CD4-positive, alpha-beta T cell treated with Interleukin-1 beta for 1 hour (primary cell): ENCODE measurements at places on chromosomes 13 and 19.

DNA sequence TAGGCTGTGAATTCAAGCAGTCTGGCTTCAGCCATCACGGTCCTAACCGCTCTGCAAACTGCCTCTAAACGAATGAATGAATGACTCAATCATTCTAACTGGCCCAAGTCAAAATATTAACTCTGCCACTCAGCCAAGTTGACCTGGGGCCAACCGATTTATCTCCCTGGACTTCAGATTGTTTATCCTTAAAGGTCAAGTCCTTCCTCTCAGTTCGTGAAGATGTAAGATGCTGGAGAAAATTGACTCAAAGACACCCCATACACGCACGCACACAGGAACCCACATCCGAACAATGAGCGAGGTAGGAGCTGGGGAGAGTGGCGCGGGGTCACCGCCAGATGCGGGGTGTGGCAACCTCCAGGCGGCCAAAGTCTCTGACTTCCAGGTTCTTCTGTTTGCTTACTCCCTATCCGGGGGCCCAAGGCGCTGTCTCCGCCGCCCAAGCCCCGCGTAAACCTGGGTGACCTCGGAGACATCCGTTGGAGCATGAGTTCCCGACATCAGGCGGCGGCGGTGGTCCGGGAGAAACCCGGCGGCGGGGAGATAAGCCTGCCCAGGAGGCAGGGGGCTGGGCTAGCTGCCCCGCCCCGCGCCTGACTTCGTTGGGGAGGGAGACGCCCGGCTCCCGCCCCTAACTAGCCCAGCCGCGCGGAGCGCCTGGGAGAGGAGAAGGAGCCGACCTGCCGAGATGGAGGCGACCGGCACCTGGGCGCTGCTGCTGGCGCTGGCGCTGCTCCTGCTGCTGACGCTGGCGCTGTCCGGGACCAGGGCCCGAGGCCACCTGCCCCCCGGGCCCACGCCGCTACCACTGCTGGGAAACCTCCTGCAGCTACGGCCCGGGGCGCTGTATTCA, at the start of gene CYP2S1:
CYP2S1 (plus strand) TSS at position 646 of the 856 bp plus-strand sequence; CDS start at position 692, 46 bp downstream.
- DNase-seq, result no peak

DNA sequence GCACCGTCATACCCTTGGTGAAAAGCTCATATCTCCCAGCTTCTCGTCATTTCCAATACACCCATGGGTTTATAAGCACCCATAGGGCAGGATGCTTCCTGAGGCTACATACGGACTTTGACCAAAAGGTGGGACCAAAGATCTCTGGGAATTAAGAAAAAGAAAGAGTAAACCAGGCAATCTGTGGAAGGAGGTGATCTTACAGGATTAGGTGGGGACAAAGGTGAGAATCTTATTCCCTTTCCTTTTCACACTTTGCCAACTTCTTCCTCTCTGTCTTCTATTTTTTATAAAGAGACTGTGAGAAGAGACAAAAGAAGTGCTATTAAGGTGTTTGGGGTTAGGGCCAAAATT, 172.0 kb downstream of the DLEU7 start:
- no peak for DNase-seq

GRCh38 chr19:43774103-43774939, 6.5 kb downstream of the KCNN4 start:
- DNase-seq, result no peak

DNA sequence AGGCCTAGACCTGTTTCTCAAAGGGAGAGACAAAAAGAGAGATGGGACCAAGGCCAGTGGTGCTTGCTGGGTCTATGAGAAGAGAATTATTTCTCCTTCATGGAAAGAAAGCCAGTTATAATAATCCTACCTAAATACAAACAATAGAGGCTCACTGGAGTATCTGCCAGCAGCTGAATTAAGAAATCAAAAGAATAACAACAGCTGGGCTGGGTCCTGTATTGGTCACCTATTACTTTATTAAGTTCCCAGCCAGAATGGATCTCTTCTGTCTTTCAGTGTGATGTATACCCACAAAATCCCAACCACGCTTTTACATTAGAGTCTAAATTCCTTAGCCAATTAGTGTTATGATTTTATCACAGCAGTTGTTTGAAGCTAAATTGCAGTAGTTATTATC, 297.8 kb upstream of the DACH1 start:
- no peak for DNase-seq

DNA sequence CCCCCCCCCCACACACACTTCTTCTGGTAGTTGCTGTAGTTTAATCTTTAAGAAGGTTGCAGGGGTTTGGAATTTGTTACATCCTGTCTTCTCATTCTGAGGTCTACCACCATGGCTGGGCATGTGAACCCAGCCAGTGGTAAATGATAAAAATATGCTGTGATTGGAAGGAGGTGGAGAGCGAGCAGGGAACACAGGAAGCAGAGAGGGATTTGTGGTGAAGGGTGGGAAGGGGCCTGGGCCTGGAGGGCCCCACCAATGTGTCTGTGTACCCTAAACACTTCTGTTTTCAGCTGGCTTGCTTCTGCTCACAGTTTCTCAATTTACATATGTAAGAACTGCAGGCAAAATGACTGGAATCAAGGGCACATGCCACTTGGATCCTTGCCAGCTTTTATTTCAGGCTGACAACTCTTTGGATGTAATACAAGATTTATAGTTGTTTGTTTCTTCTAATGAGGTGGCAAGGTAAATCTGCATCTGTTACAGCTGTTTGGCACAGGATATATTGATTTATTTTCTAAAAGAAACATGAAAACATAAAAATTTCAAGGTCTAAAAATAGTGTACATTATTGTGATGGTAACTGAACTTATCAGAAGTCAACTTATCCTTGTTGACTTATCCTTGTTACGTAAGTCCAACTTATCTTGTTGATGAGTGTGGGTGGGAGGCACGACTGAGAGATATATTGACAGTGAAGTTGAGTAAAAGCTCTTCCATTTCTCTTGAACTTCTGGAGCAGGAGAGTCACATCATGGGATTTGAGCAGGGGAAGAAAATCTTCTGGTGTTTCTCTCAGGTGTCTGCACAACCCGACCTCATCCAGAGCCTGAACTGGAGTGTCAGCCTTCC, 313.2 kb downstream of the SHISA2 start:
- no peak for DNase-seq

DNA sequence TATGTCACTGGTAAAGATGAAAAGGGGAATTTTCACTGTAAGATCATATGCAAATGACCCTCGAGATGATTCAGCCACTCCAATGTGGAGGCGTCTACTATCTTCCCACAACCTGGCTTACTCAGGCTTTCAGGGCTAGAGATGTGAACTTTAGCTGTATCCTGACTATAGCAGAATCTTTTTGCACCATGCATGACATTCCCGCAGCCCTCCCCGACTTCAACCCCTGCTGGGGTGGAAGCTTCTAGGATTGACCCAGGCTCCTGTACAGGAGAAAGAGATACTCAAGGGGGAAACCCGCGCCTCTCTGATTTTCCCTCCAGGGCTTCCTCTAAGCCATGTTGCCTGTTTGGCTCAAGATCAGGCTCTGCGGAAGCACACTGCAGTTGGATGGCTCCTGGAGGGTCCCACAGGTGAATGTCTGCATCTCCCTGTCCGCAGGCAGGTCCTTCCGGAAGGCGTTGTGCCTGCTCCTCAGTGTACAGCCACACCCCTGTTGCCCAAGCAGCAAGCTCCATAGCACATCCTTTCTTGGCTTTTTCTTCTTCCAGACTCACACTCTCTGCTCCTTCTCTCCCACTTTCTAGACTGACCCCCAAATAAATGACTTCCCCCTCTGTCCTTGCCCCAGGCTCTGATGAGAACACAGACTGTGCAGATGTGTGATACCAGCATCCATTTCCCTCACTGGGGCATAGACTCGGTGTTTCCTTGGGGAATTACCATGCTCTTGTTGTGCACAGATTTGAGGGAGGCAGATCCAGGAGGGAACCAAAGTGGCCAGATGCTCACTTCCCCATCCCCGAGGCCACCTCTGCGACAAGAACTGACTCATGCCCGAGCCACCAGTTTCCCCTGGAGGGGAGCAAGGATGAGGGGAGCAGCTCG, 29.1 kb upstream of the POP4 start:
- no peak for DNase-seq

GRCh38 chr13:41075034-41075433, 13.7 kb downstream of the WBP4 start:
- DNase-seq, result no peak

DNA sequence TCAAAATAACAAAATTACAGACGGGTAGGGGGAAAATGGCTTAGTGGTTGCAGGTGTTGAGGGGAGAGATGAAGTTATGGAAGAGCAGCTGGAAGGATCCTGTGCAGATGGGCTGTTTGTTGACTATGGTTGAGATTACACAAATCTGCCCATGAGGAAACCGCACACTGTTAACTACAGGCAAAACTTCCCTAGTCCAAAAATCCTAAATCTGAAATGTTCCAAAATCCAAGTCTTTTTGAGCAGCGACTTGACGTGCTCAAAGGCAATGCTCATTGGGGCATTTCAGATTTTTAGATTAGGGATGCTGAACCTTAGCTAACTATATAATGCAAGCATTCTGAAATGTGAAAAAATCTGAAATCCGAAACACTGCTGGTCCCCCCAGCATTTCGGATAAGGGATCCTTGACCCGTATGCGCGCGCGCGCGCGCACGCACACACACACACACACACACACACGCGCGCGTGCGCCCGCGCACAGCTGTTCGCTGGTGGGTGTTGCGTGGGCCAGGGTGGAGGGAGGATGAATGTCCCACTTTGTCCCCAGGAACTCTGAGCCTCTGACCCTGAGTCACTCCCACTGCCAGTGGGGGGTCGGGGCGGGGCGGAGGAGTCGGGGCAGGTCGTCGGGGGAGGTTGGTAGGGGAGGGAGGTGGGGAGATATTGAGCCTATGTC, 6.8 kb downstream of the F2RL3 start:
- no peak for DNase-seq
